ENCODE measurements at places on chromosomes 12 and 14.

- DNase-seq = no peak
Observed at GRCh38 chr14:104150136-104151025, 12.0 kb downstream of the KIF26A start.

DNA sequence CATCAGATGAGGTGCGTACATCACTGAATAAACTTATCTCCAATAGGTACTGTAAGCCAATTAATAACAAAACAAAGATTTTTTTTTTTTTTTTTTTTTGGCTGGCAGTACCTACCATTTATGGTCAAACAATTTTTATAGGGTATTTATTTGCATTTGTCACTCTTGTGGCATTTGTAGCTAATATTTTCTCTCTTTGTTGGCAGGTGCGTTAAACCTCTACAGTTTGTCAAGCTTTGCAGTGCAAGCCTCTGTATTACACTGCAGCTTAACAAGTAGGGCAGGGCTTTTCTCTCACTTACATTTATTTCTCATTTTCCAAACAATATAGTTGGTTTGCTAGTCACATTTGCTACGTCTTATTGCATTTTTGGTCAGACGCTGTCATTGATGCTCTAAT, 12.3 kb downstream of the PRPF39 start:
- DNase-seq = no peak

DNA sequence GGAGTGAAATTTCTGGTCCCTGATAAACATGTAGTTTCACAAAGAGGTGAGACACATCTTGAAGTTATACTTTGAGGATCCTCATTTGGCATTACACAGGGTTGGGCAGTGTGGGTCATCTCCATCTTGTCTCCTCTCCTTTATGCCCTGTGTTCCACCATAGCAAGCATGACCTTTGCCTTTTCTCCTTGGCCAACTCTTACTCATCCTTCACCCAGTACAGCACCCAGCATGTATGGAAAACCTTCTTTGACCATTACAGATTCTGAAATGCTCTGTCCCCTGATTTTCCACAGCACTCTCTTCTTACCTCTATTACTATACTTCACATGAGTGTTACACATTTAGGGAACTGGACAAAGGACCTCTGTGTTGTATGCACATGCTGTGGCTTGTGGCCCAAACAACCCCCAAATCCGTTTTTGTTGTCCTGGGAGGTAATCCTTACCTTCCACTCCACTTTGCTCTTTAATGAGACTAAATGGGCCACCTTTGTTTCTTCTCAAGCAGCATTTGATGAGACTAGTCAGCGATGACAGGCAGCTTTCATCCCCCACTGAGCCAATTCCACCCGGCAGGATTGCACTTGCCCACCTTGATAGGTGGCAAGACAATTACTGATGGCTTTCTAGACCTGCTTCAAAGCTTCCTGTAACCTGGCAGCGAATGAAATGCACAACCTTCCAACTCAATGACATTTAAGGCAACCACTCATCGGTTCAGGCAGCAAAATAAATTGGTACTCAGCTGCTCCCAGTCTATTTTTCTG, 163.5 kb downstream of the MON2 start:
- no peak for DNase-seq

DNA sequence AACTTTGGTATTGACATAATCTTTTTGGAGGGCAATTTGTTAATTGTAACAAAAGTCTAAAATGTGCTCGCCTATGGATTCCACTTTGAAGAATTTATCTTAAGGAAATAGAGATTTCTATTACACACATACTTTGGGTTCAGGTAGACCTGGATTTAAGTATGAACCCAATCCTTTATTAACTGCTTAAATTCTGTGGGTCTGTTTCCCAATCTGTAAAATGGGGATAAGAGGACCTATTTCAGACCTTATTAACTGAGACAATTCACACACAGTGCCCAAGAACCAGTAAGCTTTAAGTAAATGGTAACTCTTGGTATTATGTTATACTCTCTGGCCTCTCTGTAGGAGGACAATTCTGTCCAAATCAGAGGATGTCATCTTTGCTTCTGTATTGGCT, 822 bp upstream of the EIF2B2 start:
- DNase-seq = no peak

GRCh38 chr14:77039285-77040058, 11.0 kb upstream of the IRF2BPL start:
- no peak for DNase-seq

DNA sequence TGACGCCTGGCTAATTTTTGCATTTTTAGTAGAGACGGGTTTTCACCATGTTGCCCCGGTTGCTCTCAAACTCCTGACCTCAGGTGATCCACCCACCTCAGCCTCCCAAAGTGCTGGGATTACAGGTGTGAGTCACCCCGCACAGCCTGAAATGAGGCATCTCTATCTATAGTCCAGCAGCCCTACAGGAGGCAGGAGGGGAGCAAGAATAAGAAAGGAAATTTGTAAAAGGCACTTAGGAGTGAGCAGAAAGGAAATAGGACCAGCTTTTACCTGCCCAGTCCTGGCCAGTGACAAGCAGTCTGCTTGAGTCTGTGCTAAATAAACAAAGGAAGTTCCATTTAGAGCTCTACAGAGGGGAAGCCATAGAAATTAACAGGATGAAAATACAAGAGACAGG, 15.0 kb upstream of the PSMA6 start:
- DNase-seq = no peak

DNA sequence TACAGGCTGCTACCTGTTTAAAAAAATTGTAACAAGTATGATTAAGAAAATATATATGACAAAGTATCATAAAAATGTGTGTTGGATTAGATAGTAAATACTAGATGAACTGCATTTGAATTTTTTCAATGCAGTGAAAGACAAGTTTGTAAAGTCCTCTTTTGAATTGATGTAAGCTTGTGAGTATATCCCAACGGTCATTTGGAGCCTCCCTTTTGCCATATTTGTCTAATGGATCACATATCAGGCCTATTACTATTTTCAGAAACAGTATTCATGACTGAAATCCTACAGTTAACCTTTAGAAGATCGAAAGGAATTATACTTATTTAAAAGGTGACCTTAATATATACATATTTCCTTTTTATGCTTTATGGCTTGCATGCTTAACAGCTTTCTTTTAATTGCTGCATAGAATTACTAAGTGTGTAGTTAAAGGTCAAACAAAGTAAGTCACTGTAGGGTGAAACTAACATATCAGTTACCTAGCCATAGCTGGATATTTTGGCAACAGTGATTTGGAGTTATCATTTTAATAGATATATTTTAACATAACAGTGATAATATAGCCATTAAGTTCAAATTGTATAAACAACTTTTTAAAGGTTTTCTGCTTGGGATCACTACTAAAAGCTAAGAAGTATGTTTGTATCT, 53.6 kb downstream of the USP15 start:
- DNase-seq = no peak

GRCh38 chr14:96501217-96501739, 904 bp upstream of the PAPOLA start:
- no peak for DNase-seq

- DNase-seq = no peak
Observed at GRCh38 chr14:31280132-31280870, 72.7 kb upstream of the HECTD1 start.

GRCh38 chr12:108849660-108850059, 7.7 kb downstream of the SSH1 start:
- DNase-seq = no peak

GRCh38 chr12:3200032-3200617, 122.9 kb downstream of the TSPAN9 start:
- no peak for DNase-seq

DNA sequence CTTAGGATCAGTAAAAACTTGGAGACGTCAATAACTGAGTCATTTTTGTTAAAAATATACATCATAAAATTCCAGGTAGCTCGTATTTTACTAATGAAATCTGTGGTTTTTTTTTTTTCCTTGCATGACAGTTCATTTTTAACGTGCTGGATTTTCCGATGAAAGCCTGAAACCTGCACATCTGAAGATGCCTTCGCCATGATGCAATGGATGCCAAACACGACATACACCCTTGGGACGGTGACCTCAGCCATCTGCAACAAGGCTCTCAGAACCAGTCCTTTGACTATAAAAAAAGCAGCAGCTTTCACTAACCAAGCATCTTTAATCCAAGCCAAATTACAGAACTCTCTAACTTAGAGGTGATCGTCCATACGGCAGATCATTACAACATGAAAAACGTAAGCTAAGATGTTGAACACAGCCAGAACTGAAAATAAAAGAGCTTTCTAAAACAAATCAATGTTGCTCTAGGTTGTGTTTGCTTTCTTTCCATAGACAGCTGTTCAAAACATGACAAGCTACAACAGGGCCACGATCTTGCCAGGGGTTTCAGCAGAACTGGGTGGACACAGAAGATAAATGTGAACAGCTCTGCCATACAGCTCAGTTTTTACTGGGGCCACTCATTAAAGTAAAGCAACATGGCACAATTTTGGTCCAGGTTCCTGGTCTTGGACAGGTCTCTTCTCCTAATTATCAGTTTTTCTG, 7.8 kb downstream of the NIN start:
- no peak for DNase-seq

DNA sequence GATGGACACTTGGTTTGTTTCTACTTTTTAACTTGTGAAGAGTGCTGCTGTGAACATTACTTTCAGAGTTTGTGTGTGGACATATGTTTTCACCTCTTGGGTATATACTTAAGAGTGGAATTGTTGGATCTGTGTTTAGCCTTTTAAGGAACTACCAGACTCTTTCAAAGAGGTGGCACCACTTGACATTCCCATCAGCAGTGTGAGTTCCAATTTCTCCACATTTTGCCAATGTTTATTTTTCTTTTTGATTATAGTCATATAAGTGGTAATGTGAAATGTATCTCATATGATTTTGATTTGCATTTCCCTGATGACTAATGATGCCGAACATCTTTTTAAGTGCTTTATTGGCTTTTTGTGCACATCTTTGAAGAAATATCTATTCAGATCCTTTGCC, 44.8 kb downstream of the ARHGAP5 start:
- DNase-seq = no peak

- no peak for DNase-seq
Observed at GRCh38 chr14:74235017-74235416, 4.2 kb upstream of the VSX2 start.

- DNase-seq = no peak
Observed at GRCh38 chr12:114406316-114406983, 506 bp upstream of the TBX5 start.

DNA sequence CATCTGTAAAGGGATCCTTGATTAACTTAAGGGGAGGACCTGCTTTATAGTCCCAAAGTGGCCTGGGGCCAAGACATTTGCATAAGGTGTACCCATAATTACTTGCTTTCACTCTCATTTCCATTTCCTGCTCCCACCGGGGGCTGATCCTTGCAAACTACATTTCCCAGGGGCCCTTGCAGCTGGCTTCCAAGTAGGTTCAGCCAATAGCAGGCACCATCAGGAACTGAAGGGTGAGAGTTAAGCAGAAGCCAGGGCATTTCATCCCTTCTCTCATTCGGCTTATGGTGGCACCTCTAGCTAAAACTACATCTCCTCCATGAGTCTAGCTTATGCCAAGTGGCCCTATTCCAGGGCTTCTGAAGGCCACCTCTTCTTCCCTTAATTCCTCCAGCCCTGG, 88.8 kb downstream of the CCDC60 start:
- no peak for DNase-seq

DNA sequence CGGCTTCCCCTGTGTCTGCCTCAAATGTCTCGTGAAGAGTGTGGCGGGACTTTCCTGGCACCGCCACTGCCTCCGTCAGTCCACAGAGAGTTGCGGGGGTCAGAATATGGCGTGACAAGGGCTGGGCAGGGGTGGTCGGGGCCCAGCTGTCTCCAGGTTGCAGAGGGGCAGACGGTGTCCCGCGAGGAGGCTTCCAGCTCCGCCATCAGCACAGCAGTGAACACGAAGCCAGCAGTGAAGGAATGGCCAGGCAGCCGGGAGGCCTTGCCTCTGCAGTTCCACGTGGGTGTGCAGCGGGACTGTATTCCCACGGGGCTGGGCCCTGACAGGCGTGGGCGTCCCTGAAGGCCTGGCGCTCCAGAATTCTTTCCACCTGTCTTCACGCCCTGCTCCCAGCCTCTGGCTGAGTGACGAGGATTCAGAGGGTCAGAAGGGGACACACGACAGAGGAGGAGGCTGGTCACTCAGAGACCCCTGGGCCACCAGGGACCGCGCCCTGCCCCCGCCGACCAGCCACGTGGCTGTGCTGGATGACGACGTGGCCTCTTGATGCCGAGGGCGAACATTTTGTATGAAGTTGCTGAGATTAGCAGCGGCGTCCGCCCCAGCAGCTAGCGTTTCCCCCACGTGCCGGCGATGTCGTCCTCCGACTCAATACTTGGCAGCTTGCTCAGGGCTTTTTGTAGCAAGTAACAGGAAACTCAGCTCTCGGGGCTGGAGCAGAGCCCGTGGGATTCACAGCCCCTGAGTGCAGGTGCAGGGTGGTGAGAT, 25.0 kb upstream of the GALNT9 start:
- no peak for DNase-seq

- no peak for DNase-seq
Observed at GRCh38 chr12:132133952-132134652, 10.0 kb downstream of the DDX51 start.

DNA sequence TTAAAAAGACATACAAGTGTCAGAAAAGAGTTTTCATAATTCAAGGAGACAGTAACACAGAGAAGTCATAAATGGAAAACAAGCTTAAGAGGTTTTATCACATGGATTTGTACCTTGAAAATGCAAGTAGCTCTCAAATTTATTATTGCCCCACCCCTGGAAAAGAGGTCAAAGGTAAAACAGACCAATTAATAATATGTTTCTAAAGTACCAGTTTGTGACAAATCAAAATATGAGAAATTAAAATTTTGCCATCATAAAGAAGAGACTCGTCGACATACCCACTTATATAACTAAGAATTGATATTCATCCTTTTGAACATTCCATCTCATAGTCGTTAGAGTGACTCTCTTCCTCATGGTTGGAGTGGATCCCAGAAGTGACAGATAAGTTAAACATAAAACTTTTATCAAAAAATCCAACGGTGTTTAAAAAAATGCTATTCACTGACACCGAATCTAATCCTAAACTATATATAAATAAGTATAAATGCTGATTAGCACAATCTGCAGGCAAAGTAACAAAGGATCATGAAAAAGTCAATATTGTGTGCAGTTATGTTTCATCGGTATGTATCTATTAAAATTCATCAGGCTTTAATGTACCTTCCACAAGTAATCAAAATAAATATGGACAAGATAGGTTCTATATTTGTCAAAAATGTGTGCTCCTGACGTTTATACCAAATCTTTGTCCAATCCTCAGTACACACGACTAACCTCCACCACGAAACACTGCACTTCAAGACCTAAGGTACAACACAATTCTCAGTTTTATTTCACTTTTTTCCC, 2.3 kb downstream of the CORO1C start:
- DNase-seq = no peak

- no peak for DNase-seq
Observed at GRCh38 chr12:9163392-9163791, 44.8 kb downstream of the PZP start.

GRCh38 chr14:21734457-21735074, 60.9 kb upstream of the OR4E1 start:
- DNase-seq = peak; percentile 75

GRCh38 chr12:56160193-56160763, 2.1 kb downstream of the MYL6 start:
- peak; percentile 71 for DNase-seq

DNA sequence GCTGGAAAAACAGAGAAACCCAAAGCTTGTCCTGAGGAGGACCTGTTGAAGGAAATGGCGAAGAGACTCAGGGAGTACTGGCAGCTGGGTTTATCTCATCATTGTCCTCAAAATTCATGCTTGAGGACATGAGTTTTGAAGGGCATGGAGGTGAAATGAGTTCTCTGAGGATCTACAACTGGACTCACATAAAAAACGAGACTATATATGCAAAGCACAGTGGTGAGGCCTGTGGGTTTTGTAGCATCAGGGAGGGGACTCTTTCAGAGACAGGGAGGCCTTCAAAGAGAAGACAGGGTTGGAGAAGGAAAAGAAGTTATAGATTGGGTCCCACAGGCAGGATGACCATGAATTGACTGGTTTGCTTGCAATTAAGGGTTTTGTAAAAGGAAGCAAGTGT, 71.3 kb upstream of the SCN8A start:
- DNase-seq = no peak

All from CD4-positive, alpha-beta T cell treated with Interleukin-4 for 4 hours (primary cell).